Natural killer cell treated with Interleukin-12 subunit alpha and Interleukin-12 subunit beta and Interleukin-15 and Interleukin-18, amount 100 ng/mL, for 72 hours (primary cell): ENCODE measurements at places on chromosomes 4 and X.
A peak's percentile ranks its signal among the peaks of the same experiment; 100 is the strongest.

DNA sequence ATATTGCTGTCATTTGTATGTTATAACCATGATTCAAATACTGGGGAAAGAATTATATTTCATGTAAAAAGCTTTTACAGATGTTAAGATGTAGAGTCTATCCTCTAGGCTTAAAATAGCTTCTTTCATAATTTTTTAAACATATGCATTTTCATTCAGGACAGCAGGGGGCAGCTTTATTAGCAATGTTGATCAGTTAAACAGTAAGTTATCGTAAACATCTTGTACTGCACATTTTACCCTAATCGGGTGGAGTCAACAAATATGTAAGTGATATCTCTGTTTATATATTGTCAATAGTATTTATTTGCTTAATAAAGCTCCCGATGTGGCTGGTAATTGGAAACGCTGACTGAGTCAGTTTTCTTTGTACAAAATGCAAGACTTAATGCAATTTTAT lies 142.5 kb upstream of the MED14 start:
- DNase-seq: no peak

- no peak for DNase-seq
Measured at GRCh38 chr4:1154126-1154522, 18.3 kb downstream of the SPON2 start.

GRCh38 chr4:3301450-3302172 lies 8.8 kb downstream of the RGS12 start:
- DNase-seq: no peak

DNA sequence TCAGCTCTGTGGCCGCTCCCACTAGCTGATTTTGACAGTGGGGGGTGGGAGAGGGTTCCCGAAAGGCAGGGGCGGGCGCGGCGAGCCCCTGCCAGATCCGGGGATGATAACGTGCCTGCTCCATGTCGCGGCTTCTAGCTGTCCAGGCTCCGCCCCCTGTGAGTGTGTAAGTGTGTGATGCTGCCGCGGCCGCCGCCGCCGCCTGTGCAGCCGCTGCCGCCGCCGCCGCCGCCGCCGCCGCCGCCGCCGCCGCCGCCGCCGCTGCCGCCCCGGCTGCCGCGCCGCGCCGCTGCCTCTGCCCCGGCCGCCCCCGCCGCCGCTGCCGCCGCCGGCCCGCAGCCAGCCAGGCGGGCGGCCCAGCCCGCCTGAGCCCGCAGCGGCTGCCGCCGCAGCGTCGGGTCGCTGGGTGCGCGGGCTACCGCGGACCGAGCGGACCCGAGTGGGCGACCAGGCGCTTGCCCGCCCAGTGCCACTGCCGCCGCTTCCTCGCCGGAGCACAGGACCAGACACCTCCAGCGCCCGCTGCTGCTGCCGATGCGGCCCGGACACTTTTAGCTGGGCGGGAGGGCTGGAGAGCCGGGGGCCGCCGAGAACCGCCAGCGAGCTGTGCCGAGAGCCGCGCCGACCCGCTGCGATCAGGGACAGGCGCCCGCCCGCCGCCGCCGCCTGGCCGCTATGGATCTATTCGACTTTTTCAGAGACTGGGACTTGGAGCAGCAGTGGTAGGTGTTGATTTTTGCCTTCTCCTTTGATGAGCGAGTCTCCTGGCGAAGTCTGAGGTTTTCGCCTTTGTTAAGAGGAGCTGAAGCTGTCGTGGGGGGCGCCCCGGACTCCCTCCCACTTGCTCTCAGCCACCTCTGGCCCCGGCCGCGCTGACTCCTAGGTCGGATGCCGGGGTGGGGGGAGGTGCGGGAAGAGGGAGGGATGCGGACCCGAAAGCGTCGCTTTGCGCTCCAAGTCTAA lies at the start of gene AFF2:
Gene AFF2, plus strand, starts transcription at position 195 of the 963 bp plus-strand sequence. Its CDS starts 481 bp downstream, at position 676.
- DNase-seq: no peak

- DNase-seq: no peak
Measured at GRCh38 chr4:139484783-139485311, 30.9 kb downstream of the RAB33B start.

DNA sequence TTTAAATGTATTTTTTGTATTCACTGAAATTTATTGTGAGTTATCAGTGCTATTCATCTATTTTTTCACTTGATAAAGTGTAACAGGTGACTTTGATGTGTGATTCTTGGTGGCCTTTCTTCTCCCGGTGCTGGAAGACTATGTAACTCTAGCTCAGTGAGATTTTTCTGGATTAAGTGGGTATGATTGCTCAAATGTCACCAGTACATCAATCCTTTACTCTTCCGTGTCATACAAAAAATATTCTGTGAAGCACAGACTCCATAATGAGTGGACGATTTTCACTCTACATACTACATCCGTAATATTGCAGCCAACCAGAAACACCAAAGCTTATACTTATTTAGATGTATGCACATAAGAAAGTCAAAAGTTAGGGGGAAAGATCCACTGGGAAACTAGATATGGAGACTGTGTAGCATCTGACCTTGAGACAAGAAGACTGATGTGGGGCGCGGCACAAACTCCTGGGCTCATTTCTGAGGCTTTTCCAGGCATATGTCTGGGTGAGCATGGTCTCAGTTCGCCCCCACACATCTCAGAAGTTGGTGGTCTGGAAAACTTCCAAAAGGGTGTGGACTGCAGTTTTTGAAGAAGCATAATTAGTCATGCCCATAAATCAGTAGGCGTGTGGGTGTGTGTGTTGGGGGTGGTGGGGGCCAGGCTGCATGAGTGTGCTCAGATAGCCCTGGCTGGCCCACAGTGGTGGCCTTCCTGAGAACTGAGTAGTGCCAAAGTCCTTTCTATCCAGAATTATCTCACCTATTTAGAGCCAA lies 53.9 kb upstream of the TENM3 start:
- no peak for DNase-seq

DNA sequence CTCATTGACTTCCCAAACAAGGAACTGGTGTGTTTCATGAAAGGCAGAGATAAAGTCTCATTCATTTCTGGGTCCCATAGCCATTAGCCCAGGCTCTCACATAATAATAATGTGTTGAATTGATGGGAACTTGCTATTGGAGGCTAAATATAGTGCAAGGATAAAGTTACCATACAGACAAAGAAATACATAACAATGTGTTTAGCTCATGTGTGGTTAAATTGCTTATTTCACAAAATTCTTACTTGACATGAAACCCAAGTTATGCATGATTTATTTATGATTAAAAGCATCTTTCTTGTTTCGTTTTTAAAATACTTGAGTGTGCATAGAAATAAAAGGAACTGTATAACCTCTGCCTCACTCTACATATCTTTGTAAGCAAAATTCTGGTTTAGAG lies 37.3 kb upstream of the LPAR4 start:
- DNase-seq: no peak

GRCh38 chrX:48938721-48939425 lies 18.5 kb downstream of the OTUD5 start:
- DNase-seq: peak; percentile 83

DNA sequence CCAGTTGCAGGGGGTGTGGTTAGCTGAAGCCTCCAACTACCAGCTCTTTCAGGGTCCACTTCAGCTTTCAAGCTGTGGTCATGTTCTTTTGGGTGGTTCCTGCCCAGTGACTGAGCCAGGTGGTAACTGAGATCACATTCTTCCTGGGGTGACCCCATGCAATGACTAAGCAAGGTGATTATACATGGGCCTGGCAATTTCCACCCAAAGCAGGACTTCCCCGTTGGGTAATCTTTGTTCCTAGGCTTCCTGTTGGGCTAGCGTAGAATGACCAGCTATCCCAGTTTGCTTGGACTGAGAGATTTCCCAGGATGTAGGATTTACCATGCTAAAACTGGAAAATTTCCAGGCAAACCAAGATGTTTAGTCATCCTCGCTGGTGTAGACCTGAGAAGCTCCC lies 18.4 kb upstream of the MAGEB17 start:
- DNase-seq: no peak

DNA sequence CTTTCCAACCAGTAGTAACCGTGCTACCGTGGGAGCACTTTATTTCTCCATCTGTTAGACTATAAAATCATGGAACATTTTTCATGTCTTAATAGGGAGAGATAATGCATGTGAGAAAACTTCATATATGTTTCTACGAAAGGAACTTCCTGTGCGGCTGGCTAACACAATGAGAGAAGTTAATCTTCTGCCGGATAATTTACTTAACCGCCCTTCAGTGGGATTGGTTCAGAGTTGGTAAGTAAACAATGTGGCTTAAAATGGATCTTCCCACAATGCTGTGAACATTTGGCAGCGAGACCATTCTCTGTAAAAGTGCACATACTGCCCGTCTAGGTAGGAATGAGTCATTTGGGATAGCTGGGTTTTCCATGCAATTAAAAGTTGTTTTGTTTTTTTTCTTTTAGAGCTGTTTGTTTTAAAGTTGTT lies 29.6 kb downstream of the PDK3 start:
- no peak for DNase-seq

- DNase-seq: no peak
Measured at GRCh38 chrX:88284844-88285243, 462.2 kb upstream of the CPXCR1 start.

DNA sequence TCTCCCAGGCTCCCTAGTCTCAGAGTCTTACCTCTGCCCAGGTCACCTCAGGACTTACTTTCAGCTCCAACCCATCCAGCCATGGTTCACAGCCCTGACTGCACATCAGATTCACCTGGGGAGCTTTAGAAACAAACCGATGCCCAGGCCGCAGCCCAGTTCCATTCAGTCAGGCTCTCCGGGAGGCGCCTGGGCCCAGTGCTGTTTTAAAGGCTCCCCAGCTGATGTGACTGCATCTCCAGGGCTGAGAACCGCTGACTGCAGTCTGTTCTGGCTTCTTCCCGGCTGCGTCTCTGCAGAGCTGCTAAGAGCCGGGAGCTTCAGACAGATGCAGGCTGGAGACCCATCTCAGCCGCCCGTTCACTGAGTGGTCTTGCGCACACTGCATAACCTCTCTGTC lies 44.4 kb upstream of the LGI2 start:
- no peak for DNase-seq

- no peak for DNase-seq
Measured at GRCh38 chr4:13627178-13627605, 333 bp downstream of the BOD1L1 start.

DNA sequence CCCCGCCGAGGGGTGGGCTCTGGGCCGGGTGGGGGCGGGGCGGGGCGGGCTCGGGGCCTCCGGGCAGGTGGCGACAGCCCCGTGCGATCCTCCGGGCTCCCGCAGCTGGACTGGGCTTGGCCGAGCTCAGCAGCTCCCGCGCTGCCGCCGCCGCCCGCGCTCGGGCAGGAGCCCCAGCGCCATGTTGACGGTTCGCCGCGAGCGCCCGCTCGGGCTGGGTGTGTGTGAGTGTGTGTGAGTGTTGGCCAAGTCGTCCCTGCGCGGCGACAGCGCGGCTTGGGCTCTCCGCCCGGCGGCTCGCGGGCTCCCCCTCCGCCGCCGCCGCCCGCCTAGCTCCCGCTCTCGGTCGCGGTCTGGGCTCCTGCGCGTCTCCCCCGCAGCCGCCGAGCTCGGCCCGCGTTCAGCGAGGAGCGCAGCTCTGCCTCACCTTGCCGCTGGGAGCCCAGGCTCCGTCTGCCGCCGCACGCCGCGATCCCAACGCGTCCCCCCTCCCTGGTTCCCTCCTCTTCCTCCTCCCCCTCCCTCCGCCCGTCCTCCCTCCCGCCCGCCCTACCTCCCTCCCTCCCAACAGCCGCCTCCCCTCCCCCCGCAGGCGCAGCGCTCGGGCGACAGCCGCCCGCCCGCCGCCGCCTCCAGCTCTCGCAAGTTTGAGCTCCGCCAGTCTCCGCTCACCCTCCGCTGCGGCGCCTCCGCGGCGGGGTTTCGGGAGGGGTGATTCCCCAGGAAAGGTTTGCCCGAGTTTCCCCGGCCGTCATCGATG lies at the start of gene BCOR:
Gene BCOR, minus strand, starts transcription at position 455 of the 760 bp plus-strand sequence. CDS start 20,029 bp downstream, outside the sequence.
- peak; percentile 84 for DNase-seq

- no peak for DNase-seq
Measured at GRCh38 chr4:151626751-151627150, 134.1 kb downstream of the GATB start.

DNA sequence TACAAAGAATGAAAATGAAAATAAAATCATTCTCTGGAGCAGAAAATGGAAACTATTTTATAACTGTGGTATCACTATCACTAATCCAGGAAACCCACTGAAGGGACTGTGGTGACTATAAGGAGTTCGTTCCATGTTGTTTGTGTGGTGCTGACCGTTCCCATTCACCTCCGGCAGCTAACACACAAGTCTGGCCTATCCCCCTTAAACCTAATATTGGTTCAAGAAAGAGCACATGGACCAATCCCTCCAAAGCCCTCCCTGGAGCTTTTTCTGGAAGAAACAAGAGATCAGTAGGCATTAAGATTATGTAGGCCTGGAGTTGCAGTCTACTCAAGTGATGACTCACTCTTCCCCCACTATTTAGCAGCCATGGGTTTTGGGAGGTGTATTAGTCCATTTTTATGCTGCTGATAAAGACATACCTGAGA lies 25.9 kb upstream of the FAM241A start:
- DNase-seq: no peak

DNA sequence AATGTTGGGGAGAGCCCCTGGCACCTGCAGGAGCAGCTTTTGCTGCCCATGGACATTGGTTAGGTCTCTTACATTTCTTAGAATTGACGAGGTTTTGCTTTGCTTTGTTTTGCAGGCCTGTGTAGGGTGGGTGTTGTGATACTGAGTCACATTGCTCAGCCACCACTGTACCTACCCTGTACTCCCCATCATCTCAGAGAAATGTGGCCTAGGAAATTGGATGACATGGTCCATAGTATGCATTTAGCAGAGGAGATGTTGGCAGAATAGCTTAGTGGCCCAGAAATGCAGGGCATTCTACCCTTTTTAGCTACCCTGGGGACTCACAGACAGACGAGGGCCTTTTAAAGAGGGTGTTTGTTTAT lies 43.7 kb downstream of the IL21 start:
- no peak for DNase-seq

DNA sequence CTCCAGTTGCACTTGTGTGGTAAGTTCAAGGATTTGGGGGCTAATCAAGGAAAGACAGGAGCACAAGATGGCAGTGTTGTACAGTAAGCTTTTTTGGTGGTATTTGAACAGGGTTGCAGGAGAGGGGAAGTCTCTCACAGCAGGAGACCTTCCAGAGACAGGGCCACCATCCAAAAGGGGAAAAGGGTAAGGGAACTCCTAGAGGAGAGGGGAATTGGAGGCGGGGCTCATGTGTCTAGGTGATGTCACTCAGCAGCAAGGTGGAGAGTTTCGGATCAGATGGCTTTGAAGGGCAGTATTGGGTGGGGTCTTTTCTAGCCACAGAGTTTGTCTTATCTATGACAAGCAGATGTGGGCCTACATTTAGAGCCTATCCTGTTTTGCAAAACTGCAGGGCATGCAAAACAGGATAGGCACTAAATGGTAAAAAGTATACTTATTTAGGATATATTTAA lies 13.4 kb upstream of the RNF175 start:
- DNase-seq: no peak
